ENCODE measurements at places on chromosomes 16 and 17.

- DNase-seq, result no peak
Measured at GRCh38 chr17:65042946-65043345, 13.6 kb downstream of the GNA13 start.

DNA sequence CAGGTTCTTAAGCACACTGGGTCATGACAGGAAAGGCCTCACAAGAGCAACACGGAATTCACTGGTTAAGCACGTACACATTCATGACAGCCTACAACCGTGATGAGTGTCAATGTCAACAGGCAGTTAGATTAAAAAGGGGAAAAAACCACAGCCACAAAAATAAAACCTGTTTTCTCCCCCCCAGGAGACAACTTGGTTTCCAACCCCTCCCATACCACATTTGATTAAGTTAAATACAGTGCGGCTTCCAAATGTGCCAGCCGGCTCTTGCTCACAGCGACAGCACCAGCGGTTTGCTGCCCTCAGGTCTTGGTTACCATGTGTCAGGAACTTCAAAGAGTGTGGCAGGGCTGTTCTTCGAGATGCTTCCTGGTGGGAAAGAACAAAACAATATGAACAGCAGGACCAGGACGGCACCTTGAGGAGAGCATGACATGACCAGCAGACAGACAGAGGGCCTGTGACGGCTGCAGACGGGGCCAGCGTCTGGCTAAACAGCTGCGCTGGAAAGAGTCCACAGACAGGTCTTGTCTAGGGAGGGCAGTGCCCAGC lies 193.6 kb downstream of the PARN start:
- no peak for DNase-seq

- no peak for DNase-seq
Measured at GRCh38 chr17:63641692-63642448, 19.7 kb downstream of the MAP3K3 start.

DNA sequence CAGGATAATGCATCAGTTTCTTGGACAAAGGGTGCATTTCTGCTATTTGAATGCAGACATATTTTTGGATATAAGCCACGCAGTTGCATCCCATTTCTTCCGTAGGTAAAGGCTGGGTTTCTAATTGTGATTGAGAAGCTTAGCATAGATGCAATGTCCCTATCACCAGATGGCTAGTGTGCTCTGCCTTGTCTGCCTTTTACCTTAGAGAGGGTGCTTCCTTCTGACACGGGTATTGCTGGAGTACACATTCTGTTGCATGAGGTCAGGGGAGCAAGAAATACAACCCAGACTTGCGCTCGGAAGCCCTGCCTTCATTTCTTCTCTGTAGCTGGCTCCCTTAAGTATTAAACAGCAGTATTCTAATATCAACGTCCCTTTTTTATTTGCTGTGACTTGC lies 337.4 kb downstream of the WWOX start:
- no peak for DNase-seq

DNA sequence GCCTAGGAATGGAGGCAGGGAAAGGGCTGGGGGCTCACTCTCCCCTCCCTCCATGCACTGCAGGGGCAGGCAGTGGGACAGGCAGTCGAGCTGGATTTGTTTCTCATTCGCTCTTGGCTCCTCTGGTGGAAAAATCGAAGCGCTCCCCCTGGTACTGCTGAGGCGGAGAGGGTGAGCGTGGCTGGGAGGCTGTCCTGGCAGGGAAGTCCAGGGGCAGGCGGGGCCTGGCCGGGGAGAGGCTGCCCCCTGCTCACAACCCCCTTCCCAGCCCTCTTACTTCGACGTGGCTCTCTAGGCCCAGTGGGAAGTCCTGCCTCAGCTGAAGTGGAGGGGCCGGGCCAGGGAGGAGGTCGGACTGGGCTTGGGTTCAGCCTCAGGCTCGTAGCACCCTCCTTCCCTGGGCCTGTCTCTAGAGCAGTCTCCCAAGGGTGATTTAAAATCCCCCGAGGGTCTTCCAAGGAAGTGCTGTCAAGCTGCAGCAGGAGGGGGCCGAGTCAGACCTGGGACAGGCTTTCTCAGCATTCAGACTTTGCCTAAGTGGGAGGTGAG lies 16.5 kb upstream of the TMEM92 start:
- no peak for DNase-seq

DNA sequence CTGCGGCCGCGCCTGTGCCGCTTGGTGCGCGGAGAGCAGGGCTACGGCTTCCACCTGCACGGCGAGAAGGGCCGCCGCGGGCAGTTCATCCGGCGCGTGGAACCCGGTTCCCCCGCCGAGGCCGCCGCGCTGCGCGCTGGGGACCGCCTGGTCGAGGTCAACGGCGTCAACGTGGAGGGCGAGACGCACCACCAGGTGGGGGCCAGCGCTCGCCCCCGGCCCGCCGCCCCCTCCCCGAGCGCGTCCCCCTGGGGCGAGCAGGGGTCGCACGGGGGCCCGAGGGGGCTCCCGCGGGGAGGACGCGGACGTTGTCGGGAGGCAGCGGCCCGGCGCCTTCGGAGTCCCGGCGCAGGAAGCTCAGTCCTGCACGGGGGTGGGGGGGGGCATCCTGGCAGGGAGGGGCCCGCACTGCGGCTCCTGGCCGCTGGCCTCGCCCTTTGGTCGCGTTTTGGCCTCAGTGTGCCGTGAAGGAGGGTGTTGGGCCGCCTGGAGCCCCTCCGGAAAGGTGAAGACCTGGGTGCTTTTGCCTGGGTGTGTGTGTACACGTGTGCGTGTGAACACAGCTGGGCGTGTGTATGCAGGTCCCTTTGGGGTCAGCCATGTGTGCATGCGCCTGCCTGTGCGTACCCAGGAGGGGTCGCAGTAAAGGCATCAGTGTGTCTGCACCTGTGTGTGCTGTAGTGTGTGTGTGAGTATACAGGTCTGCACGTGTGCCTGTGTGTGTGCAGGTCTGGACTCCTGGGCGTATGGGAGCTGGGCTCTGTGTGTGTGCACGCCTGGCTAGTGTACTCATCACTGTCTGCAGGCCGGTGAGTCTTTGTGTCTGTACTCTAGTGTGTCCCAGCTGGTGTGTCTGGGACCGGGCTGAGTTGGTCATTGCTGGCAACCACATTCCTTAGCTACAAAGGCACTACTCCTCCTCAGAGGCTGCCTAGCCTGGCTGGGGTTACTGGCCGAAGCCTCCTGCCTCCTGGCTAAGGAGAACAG lies 615 bp downstream of the NHERF2 start:
- DNase-seq, result no peak

- no peak for DNase-seq
Measured at GRCh38 chr17:17780922-17781590, 55.7 kb downstream of the SREBF1 start.

DNA sequence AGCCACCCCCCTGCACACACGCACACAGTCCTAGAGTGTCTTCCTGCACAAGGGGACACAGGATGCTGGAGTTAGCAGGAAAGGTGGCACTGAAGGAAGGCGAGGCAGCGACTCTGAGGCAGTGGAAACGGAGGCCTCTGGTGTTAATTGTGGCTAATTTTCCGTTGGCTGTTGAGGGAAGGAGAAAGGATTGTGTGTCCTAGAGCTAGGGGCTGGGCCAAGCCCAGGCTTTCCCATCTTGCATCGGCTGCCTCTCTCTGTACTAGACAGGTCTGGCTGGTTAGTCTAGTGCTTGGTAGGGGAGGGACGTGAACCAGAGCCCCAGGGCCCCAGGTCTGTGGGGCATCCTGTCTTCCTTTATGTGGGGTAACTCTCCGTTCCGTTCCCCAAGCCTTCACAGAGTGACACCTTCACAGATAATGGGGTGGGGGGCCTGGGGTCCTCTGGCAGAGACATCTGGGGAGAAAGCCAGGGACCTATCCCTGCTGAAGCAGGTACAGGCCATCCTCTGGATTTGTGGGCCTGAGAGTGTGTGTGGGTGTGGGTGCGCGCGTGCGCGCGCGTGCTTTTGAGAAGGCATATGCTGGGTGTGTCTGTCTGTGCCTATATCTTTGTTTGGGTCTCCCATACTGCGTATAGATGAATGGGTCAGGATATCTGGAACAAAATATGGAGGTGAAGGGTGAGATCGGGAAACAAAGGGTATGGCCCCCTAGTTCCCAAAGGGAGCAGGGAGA lies at the start of gene CHD3:
Gene CHD3, plus strand, starts transcription at position 606 of the 737 bp plus-strand sequence. CDS start 212 bp downstream, outside the sequence.
- peak; percentile 66 for DNase-seq

- DNase-seq, result no peak
Measured at GRCh38 chr17:32491371-32492263, 4.8 kb downstream of the CDK5R1 start.

GRCh38 chr17:28950017-28950751 lies 1.1 kb downstream of the PHF12 start:
- DNase-seq, result peak; percentile 23

- DNase-seq, result no peak
Measured at GRCh38 chr17:81338274-81339190, 43.4 kb upstream of the SLC38A10 start.

DNA sequence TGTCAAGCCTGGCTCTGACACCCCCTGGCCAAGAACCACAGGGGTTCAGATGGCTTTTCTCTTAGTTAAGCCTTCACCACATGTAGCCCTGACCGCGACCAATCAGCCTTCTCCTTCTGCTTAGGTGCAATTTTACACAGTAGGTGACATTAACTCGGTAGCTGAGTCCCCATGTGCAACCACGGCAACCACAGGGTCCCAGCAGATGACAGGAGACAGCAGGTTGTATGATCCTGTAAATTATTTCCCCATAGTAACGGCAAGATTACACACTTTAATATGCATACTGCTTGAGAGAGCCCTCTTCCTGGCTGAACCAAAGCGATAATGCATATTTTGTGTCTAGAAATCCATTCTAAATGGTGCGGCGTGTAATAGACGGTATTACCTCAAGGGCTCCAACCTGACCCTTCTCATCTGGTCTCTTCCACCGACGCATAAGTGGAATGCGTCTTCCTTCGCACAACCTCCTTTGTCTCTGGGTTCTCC lies 458.7 kb upstream of the ZFHX3 start:
- no peak for DNase-seq

- no peak for DNase-seq
Measured at GRCh38 chr17:13777003-13777402, 175.3 kb upstream of the HS3ST3A1 start.

GRCh38 chr17:46264456-46265198 lies 30.3 kb upstream of the LRRC37A start:
- DNase-seq, result no peak

- no peak for DNase-seq
Measured at GRCh38 chr16:85676466-85676865, 12.3 kb downstream of the GINS2 start.

All from kidney capillary endothelial cell (primary cell).